ENCODE measurements at places on chromosomes 4 and X.

- no peak for DNase-seq
These were observed 850 bp downstream of the IGBP1 start for GRCh38 chrX:70134116-70134477.

DNA sequence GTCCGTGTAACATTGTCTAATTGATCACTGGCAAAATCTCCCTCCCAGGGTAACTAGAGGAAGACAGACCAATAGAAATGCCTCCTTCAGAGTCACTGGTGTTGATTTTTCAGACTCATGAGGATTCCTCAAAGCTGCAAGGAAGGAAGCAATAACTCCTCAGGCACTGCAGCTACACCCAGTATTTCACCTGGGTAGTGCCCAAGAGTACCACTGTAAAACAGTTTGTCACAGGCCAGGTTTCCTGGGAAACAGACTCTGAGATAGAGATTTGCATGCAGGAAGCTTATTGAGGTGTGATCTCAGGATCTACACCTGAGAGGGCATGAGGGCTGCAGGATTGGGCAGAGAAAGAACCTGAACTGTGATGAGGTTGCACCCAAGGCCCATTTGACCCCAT lies 240.7 kb upstream of the ATP6AP2 start:
- DNase-seq = no peak

GRCh38 chrX:47145395-47146120 lies 537 bp downstream of the RBM10 start:
- DNase-seq = no peak

- no peak for DNase-seq
These were observed 7.6 kb downstream of the SLC2A9 start for GRCh38 chr4:10013722-10014121.

- peak; percentile 92 for DNase-seq
These were observed 995 bp downstream of the SMARCA5 start for GRCh38 chr4:143514497-143514896.

DNA sequence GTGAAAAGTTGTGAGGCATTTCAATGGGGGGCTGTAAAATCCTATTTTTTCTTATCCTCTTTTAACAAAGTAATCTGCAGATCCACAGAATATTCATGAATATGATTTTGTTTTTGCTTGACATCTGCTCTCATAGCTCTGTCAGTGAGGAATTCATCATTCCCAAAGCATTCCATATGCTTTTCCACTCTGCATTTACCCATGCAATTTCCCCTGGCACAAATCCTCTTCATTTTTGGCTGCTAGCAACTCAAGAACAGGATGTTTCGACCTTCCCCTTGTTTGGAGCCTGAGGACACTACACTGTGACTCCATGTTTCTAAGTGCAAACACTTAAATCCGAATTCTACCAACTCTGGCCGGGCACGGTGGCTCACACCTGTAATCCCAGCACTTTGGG lies 48.5 kb downstream of the KLHL15 start:
- DNase-seq = peak; percentile 4

- DNase-seq = no peak
These were observed 1165.0 kb upstream of the TENM3 start for GRCh38 chr4:181078196-181078595.

GRCh38 chr4:31341601-31342359 lies 621.6 kb downstream of the PCDH7 start:
- no peak for DNase-seq

DNA sequence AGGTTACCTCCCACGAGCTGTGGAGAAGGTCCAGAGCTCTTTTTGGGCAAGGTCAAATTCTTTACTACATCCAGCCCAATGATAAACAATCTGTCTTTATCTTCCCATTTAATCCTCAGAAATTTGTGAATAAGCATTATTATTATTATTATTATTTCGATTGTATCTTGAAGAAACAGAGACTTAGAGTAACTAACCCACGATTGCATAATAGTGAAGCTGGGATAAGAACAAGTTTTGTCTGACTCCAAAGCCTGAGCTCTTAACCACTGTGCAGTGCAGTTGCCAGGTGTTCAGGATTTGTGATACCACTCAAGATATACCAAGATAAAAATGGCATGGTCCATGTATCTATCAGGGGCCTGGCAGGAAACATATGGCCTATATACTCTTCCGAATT lies 166.5 kb upstream of the LDB2 start:
- no peak for DNase-seq

DNA sequence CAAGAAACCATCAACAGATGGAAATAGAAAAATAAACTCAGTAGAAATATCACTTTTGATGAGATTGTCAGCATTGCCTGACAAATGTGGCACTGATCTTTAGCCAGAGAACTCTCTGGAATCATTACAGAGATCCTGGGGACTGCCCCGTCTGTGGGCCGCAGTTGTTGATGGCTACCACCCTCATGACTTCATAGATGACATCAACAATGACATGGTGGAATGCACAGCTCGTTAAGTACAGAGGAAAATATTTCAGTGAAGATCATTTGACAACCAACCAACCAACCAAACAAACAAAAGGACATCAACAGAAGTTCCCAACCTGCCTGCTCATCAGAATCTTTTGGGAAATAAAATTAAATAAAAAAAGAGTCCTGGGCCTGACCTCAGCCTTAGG lies 132.6 kb downstream of the UCHL1 start:
- no peak for DNase-seq

DNA sequence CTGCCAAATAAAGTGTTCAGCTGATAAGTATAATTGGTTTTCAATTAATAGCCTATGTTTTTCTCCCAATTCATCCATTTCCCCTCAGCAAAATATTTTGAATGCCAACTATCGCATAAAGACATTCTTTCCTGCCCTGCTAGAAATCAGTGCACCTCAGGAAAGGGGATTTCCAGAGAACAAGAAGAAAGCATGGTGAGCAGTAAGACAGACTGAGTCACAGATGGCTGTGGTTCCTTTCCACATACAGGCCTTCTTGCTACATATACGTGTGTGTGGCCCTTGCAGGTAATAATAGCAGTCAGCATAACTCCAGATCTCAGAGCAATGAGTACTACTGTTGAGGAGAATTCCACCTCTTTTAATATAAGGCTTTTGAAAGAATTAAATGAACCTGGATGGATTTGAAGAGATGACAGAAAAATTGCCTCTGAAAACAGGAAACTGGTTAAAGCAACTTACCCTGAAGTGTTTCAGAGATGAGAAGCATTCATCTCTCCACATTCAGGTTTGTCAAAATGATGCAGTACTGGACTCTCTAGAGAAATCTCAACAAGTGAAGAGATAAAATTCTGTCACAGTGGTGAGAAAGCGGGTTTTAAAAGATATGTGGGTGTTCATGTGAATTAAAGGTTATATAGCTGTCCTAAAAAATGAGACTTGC lies 13.6 kb downstream of the GASK1B start:
- DNase-seq = no peak

DNA sequence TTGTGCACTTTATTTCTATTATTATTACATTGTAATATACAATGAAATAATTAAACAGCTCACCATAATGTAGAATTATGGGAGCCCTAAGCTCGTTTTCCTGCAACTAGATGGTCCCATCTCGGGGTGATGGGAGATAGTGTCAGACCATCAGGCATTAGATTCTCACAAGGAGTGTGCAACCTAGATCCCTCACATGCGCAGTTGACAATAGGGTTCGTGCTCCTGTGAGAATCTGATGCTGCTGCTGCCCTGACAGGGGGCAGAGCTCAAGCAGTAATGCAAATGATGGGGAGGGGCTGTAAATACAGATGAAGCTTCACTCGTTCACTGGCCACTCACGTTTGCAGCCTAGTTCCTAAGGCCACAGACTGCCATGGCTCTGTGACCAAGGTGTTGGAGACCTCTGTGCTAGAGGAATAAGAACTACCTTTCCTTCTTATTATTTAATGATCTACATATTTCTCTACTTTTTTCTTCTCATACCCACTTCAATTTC lies 492.9 kb upstream of the INTU start:
- no peak for DNase-seq

GRCh38 chrX:149286940-149287349 lies 218.2 kb downstream of the IDS start:
- peak; percentile 72 for DNase-seq

GRCh38 chr4:6011686-6012085 lies 6.5 kb downstream of the C4orf50 start:
- no peak for DNase-seq

GRCh38 chrX:72042852-72043248 lies 88.9 kb downstream of the RTL5 start:
- no peak for DNase-seq

- peak; percentile 77 for DNase-seq
These were observed 244.1 kb downstream of the CRLF2 start for GRCh38 chrX:968148-968965.

- no peak for DNase-seq
These were observed 107.0 kb upstream of the TBC1D9 start for GRCh38 chr4:140863197-140863596.

GRCh38 chr4:129094347-129094746 lies 1.0 kb upstream of the SCLT1 start:
- peak; percentile 25 for DNase-seq

DNA sequence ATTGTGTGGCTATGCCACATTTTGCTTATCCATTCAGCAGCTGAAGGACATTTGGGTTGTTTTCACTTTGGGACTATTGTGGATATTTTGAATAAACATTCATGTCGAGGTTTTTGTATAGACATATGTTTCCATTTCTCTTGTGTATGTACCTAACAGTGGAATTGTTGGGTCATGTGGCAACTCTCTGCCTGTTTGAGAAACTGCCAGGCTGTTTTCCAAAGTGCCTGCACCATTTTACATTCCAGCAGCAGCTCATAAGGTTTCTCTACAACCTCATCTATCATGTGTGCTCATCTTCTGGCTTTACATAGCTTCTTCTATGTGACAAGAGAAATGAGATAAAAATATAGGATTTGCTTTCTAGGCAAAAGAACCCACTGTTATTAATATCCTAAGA lies 29.5 kb upstream of the TSPAN5 start:
- no peak for DNase-seq

- peak; percentile 44 for DNase-seq
These were observed 1.2 kb downstream of the WDR44 start for GRCh38 chrX:118347131-118347530.

DNA sequence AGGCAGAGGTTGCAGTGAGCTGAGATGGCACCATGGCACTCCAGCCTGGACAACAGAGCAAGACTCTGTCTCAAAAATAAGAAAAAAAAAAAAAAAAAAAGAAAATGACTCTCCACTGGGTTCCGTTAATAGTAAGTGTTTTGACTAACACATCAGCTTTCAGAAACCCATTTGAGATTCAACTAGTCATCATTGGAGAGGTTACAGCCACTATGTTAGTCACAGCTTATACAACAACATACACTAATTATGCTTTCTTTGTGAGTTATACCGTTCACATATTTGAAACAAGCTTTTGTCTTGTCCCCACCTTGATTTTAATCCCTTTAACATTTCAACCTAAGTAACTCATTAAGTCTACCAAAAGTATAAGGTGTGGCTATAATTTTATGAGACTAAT lies 48.2 kb downstream of the HADH start:
- DNase-seq = no peak

- DNase-seq = no peak
These were observed 58.3 kb upstream of the NOCT start for GRCh38 chr4:138957302-138957701.

Measured in eye (tissue), 1 donor.